ENCODE measurements at places on chromosomes 1 and 21.

GRCh38 chr1:91402023-91402422, 2.6 kb downstream of the HFM1 start:
- no peak for DNase-seq

- DNase-seq: no peak
These were observed 27.8 kb downstream of the THEM4 start for GRCh38 chr1:151881479-151881878.

- DNase-seq: no peak
These were observed 2.8 kb upstream of the PHC2 start for GRCh38 chr1:33433509-33434362.

DNA sequence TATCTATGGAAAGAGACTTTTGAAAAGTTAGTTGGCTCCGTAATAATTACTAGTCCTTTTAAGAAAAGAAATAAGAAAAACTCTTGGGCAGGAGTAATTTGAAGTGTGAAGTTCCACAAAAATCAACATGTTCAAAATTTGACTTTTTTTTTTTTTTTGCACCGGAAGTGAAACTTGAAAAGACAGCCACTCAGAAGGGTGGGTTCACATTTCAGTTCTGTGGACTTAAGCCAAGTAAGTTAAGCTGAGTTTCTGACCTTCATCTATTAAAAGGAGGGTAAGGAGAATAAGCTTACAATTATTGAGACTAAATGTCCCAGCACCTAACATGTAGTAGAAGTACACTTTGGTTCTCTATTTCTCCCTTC, 11.0 kb downstream of the RO60 start:
- DNase-seq: no peak

GRCh38 chr1:179187735-179188471, 41.6 kb downstream of the ABL2 start:
- DNase-seq: no peak

DNA sequence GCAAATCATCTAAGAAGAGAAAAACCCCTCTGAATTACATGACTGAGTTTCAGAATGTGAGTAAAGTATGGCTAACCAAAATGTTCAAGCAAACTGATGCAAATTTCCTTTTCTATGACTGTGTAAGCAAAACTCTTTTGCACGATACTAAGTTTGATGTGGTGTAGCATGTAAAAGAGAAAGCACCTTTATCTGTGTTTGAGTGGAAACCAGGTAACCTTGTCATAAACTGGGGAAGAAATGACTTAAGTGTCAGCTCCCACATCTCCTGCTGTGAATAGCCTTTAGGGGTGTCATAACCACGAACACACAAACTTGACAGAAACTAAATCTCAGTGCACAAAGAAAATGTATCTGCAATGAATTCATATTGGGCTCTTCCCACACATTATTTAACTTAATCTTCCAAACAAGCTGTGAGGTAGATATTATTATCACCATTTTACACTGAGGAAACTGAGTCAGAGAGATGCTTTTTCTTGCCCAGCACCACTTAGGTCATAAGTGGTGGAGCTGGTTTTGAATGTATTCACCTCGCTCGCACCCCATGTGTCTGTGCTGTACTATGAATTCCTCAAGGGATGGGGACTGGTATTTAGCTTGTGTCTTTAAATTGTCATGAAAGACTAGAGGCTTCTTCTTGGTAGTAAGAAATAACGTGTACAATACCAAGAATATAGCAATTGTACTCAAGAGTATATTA, 32.9 kb upstream of the IL12RB2 start:
- no peak for DNase-seq

DNA sequence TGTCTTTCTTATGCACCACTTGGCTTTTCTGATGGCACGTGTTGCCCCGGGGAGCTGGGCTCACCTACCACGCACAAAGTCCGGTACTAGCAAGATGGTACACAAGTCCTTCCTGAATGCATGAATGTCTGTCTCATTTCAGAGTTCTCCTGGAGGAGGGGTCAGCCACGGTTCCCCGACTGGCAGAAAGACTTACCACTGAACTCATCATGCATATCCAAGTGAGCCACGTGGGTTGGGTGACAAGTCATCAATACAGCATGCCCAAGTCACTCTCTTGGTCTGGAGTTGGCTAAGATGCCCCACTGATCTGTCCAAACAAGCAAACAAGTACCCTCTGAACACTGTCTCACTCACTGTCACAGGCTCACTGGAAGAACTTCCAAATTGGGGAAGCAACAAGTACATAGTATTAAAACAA, 28.6 kb upstream of the MX1 start:
- no peak for DNase-seq

DNA sequence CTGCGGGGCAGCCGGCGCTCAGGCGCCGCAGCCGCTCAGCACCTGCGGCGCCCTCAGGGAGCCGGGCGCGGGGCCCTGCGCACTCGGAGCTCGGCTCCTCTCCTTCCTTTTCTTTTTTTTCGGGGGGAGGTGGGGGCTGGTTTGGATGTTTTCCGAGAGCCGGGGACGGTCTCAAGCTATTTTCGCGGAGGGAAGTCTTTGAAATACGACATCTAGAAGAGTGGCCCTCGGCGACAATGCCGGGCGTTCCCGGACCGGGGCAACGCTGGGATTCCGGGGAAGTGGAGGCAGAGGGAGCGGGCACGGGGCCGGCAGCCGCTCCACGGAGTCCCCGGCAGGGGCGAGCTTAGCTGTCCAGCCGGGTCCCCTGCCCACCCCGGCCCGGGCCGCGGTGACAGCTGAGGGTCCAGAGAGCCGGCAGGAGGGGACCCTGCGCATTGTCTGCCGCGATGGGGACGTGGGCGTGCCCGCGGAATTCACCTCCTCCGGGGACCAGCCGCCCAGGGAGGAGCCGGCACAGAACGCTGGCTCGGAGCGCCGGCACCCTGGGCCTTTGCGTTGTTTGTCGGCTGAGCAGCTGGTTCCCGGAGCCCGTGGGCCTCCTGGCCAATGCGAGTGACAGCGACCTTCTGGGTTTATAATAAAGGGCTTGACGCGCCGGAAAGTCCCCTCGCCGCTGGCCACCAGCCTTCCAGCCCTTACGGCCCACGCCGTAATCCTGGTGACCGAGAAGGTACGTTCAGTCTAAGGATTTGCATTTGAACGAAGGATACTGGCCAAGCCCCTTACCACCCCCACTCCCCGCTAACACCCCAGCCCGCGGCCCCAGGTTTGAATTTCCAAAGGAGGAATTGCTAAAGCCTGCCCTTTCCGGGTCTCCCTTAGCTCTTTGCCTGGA, 582 bp downstream of the SLC37A1 start:
- DNase-seq: peak; percentile 44

DNA sequence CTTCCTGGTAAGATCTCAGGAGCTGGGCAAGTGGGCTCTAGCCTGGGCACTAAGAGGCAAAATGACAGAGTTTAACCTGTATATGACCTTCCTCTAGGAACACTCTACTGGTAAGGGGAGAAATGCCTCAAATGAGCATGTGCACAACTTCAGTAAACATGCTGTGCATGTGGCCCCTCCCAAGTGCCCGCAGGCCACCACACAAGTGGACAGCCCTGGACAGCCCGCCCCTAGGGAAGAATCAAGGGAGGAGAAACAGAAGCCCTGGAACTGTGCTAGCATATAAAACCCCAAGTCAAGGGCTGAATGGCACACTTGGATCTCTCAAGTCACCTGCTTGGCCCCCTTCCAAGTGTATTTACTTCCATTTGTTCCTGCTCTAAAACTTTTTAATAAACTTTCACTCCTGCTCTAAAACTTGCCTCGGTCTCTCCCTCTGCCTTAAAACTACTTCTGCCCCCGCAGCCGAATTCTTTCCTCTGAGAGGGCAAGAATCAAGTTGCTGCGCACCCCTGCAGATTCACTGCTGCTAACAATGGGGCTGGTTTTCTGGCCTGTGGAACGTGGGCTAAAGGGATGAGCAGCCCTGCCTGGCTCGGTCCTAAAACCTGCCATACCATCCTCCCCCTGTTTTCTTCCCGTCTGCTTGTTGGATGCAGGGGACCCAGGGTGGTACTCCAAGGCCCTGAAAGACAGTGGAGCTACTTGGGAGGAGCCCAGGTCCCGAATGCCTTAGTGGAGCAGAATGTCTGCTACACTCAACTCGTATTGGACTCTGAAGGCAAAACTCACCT, 93.5 kb downstream of the IER5 start:
- DNase-seq: no peak

DNA sequence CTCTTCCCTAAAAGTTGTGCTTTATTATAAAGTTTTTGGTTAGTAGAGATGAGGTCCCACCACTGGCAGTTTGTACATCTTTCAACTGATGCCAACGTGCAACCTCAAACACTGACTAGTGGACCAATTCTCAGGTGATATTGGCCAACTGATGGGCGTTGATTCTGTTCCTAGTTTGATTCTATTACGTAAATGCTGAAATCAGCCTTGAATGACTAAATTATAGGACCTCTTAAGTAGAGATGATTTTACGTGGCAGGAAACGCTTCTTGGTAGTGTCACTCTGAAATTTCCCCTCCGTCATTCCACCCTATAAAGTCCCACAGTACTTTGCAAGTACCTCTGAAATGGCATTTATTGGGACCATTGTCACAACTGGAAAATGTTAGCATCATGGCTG, 8.8 kb upstream of the FNDC7 start:
- DNase-seq: no peak

DNA sequence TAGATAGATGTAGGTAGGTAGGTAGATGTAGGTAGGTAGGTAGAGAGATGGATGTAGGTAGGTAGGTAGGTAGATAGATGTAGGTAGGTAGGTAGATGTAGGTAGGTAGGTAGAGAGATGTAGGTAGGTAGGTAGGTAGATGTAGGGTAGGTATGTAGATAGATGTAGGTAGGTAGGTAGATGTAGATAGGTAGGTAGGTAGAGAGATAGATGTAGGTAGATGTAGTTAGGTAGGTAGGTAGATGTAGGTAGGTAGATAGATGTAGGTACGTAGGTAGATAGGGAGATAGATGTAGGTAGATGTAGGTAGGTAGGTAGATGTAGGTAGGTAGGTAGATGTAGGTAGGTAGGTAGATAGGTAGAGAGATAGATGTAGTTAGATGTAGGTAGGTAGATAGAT, 62.3 kb upstream of the MORC3 start:
- no peak for DNase-seq

- DNase-seq: no peak
These were observed 49.3 kb downstream of the RAB3GAP2 start for GRCh38 chr1:220222939-220223338.

DNA sequence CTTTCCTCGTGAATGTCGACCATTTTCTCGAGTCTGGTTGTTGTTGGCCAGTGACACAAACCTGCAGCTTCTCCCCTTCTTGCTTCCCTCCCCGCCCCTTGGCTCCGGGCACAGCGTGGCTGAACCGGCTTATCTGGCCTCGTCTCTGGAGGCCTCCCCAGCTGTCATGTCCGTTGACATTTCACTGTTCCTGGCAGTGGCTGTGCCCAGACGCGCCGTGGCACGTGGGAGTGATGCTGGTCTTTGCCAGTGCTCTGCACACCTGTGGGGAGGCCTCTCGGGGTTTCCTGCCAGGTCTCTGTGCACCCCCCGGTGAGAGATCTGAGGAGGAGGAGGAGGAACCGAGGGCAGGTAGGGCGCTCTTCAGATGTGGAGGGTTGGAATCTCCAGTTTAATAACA, 23.7 kb downstream of the SKI start:
- DNase-seq: no peak

- no peak for DNase-seq
These were observed 86.1 kb upstream of the POU3F1 start for GRCh38 chr1:38132681-38133080.
